Renal cortical epithelial cell (primary cell): ENCODE measurements at places on chromosomes 6 and 20. TPM values are rescaled to one million over a fixed set of nuclear protein-coding genes. Genes with fewer than 3 reads are reported as not detected.
A peak's percentile ranks its signal among the peaks of the same experiment; 100 is the strongest.

GRCh38 chr6:148972481-148972880, 225.7 kb downstream of the UST start:
- peak; percentile 27 for DNase-seq

DNA sequence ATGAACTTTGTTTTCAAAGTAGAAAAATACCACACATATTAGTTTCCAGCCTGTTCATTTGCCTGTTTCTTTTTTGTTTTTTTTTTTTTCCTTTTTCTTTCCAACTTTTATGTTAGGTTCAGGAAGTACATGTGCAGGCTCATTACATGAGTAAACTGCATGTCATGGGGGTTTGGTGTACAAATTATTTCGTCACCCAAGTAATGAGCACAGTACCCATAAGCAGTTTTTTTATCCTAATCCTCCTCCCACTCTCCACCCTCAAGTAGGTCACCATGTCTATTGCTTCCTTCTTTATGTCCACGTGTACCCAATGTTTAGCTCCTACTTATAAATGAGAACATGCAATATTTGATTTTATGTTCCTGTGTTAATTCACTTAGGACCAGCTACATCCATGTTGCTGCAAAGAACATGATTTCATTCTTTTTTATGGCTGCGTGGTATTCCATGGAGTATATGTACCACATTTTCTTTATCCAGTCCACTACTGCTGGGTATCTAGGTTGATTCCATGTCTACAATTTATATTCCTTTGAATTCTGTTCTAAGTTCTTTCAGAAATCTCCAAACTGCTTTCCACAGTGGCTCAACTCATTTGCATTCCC, 31.8 kb downstream of the SNX14 start:
- no peak for DNase-seq

- DNase-seq = no peak
Measured at GRCh38 chr6:1613688-1614447, 4.2 kb downstream of the FOXC1 start.

DNA sequence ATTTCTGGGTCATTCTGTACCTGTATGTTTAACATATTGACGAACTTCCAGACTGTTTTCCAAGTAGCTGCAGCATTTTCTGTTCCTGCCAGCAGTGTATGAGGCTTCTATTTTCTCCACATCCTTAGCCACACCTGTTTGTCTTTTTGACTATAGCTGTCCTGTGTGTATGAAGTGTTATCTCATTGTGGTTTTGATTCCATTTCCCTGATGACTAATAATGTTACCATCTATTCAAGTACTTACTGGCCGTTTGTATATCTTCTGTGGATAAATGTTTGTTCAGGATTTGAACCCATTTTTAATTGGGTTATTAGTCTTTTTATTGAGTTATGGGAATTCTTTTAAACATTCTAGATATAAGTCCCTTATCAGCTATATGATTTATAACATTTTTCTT, 95.2 kb downstream of the JAG1 start:
- DNase-seq = peak; percentile 75

Gene EFHC1
- 19.6 and 50.2 TPM in 2 replicates for total RNA-seq

Gene HSPA12B
- 0.17 TPM in 1 of 2 replicates, not detected in the other for total RNA-seq

DNA sequence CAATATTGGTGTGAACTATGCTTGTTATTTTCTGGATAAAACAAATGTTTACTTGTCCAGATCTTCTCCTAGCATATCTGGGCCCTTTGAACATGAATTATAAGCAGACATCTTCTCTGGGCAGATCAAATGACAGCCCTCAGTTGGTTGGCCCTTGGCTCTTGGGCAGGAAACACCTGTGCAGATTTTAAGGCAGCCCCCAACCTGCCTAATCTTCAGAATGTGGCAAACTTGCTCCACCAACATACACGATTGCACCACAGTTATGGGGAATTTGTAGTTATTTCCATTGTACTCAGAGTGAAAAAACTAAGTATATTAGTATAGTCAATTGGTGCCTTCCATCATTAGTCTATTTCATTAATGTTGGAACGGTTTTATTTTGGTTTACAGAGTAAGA, 94.9 kb upstream of the KCNK16 start:
- DNase-seq = no peak

- DNase-seq = no peak
Measured at GRCh38 chr20:64113444-64113775, 6.0 kb upstream of the NPBWR2 start.

DNA sequence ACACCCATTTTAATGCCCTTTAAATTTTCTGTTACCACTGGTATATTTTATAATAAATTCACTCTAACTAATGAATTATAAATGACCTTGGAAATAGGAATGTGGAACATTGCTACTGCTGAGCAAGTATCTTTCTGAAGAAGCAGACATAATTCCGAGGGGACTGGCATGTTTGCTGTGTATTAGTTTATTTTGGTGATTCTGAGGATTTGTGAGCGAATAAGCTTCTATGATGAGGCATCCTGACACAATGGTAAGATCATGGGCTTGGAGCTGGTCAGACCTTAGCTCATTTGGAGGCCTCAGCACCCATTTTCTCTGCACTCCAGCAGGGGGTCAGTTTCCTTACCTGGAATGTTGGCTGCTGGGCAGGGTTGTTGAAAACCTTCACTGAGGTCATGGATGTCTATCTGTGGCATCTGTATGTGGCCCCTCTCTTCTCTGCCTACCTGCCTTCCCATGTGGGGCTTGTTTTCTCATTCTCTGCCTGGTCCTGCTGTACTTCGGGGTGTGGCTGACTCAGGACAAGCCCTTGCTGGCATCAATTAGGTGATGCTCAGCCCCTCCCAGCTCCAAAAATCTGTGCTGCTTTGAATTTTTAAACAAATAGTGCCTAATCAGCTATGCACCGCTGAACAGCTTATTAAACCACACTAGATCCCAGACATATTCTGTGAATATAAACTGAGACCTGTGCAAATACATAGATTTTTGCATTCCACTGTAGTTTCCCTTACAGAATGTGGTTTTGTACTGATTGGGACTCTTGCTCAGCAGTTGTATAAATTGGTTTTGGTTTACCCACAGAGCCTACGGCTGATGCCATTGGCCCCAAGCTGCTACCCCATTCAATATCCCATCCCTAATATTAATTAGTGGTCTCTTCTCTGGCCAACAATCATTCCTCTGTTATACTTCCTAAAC, 10.7 kb downstream of the ARID1B start:
- no peak for DNase-seq

DNA sequence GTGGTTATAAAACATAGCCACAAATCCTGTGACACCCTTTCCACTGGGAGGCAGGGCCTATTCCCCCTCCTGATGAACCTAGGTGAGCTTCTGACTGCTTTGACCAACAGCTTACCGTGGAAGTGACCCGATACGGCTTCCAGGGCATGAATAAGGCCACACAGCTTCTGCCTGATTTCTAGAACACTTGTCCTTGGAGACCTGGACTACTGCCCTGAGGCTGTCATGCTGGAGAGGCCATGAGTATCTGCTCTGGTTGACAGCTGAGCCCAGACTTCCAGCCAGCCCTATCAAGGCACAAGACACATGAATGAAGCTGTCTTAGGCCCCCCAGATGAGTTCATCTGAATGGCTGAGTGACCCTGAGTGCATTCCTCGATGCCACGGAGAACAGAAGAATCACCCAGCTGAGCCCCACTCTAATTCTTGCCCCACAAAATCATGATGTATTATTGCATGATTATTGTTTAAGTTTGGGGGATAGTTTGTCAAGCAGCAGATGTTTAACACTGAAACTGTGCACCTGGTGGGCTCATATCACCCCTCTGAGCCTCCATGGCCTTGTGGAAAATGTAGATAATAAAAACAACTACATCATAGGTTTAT, 16.6 kb downstream of the TP53RK start:
- DNase-seq = no peak

- no peak for DNase-seq
Measured at GRCh38 chr20:12928358-12928754, 80.4 kb upstream of the SPTLC3 start.

Gene ETV7
- 0.40 and 0.87 TPM in 2 replicates for total RNA-seq

Gene VGLL2
- 0.17 TPM in 1 of 2 replicates, not detected in the other for total RNA-seq

Gene PTCRA
- total RNA-seq = not detected in 2 replicates

DNA sequence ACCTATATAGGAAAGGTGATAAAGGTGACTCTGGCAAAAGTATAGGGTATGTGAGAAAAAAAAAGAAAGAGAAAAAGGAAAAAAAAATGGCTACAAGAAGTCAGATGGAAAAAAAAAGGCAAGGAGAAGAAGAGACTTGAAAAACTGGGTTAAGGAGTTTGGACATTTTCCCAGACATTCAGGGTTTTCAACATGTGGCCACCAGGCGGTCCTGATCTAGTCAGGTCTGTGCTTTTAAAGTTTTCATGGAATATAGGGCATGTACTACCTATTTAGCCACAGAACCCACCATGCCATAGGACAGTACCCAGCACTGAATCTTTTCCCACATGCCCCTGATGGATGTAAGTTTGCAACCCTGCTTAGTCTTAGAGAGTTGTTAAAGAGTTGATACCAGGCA, 433.7 kb downstream of the MAFB start:
- DNase-seq = no peak

Gene NRSN1
- 0.15 TPM in 1 of 2 replicates, not detected in the other for total RNA-seq

Gene IL20RA
- not detected in 2 replicates for total RNA-seq

GRCh38 chr6:81366972-81367371, 385.5 kb downstream of the TENT5A start:
- DNase-seq = no peak

Gene METTL24
- total RNA-seq = 0.10 TPM in 1 of 2 replicates, not detected in the other

Gene ISM1
- total RNA-seq = 0.99 TPM in 1 of 2 replicates, not detected in the other

Gene PDE7B
- total RNA-seq = 0.35 and 3.2 TPM in 2 replicates

Gene EMILIN3
- total RNA-seq = not detected in 2 replicates

DNA sequence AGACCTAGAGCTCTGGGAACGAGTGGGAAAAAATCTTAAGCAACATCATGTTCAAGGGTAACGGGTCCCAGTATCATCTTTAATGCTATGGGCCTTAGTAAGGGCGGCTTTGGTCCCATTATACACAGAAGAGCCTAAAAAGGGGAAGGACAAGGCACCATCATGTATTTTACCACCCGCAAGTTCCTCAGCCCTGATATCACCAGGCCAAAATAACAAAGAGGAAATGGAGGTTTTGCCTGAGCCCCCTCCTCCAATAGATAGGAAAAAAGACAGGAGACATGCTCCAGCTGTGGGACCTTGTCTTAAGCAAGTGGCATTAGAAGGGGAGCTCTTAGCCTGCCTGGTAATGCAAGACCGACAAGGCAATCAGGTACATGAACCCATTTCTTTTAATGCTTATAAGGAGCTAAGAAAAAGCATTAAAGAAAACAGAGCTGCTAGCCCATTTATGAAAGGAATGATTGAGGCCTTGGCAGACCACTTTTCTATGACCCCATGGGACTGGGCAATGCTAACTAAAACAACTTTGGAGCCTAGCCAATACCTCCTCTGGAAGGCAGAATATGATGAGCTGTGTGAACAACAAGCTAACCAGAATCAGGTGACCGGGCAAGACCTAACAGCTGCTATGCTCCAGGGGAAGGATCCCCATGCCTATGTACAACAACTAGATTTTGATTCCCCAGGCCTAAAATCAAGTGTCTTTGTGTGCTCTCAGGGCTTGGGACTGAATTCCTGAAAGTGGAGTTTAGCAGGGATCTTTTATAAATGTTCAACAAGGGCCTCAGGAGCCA, 23.2 kb downstream of the HLA-DPA1 start:
- DNase-seq = no peak

DNA sequence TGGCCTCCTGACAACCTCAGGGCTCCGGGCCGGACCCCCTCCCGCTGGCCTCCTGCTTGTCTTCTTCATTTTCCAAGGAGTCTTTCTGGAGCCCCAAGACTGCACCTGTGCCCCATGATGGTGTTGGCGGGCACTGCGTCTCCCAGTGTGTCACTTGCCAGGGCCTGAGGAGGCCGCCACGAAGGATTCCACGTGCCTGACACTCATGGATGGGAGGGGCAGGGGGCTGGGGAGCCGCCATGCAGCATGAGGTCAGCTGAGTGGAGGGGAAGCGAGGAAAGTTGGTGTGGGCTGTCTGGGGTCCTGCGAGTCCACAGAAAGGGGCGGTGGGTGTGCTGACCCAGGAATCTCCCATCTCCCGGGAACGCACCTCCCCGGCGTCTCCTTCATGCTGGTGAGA, 165.7 kb downstream of the SMOC2 start:
- DNase-seq = no peak

GRCh38 chr20:12837646-12838045, 171.1 kb upstream of the SPTLC3 start:
- DNase-seq = peak; percentile 33

- DNase-seq = peak; percentile 36
Measured at GRCh38 chr6:56073315-56073714, 174.1 kb downstream of the COL21A1 start.

Gene FAM83C
- not detected in 2 replicates for total RNA-seq

- DNase-seq = peak; percentile 71
Measured at GRCh38 chr20:45368221-45368980, 5.4 kb downstream of the SYS1 start.

- DNase-seq = peak; percentile 100
Measured at GRCh38 chr6:47135772-47136171, 93.6 kb upstream of the ADGRF1 start.

Gene HFE
- total RNA-seq = 7.6 and 14.7 TPM in 2 replicates

DNA sequence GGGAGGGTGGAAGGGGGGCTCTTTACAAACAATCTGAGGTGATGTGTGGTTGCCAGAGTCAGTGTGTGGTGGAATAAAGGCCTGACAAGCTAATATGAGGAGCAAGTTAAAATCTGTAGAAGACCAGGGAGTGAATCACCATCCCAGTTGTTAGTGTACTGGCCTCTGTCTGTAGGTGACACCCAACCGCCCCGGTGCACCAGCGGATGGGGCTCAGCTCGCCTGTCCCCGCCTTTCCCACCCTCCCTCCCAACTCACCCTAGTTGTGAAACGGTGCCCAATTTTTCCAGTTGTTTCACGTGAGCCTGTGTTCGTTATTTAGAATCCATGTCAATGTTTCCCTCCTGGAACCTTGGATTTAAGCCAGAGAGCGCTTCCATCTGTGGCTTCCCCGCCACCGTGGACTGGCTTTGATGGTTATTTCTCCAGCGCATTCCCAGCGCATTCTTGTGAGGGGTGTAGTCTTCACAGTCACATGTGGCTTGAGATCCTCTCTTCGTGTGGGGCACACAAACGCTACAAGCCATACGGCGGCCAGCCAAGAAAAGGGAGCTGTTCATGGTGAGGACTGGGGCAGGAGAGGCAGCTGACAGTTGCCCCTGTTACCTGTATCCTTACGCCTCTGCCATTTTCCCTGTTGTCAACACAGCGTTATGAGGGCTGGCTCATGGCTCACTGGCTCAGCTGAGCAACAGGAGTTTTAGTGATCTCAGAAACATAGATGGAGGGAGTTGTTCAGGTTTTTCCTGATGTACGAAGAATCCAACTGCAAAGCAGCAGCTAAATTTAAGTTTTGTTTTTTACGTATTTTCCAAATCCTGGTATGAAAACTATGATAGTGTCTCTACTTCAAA, 137.6 kb downstream of the ZDHHC14 start:
- no peak for DNase-seq

GRCh38 chr6:21750575-21750974, 157.0 kb downstream of the SOX4 start:
- DNase-seq = peak; percentile 59

- no peak for DNase-seq
Measured at GRCh38 chr6:117072781-117073180, 192.6 kb upstream of the VGLL2 start.
